ENCODE measurements at places on chromosomes 7 and 10.

GRCh38 chr7:22726907-22727713 is at the start of gene IL6:
IL6 (plus strand) TSS chr7:22727200; CDS start chr7:22727263, 63 bp downstream.
- peak; percentile 62 for DNase-seq

DNA sequence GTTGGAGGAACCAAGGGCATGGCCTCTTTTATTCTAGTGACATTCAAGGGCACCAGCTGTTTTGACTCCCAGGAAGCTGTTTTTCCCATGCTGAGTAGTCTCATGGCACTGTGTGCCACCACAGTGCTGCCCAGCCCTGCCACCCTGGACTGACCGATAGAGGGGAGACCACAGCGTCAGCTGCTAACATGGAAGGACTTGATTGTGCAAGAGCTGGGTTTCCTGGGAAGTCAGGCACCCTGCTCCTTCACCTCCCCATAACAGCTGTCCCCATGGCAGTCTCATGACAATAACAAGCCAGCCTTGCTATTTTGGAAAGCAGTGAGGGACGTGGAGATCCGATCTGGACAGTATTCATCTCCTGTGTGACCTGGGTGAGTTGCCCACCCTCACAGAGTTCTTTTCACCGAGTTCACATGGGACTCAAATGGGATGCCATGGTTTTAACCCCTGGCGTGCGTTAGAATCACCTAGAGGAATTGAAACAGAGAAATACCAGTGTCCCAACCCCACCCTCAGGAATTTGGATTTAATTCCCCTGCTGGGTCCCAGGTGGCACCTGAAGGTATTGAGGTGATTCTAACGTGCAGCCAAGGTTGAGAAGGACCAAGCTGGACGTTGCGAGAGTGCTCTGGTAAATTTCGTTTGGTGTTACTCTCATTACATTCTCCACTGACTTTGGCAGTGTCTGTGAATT is 174.8 kb downstream of the CELF2 start:
- DNase-seq = peak; percentile 34

DNA sequence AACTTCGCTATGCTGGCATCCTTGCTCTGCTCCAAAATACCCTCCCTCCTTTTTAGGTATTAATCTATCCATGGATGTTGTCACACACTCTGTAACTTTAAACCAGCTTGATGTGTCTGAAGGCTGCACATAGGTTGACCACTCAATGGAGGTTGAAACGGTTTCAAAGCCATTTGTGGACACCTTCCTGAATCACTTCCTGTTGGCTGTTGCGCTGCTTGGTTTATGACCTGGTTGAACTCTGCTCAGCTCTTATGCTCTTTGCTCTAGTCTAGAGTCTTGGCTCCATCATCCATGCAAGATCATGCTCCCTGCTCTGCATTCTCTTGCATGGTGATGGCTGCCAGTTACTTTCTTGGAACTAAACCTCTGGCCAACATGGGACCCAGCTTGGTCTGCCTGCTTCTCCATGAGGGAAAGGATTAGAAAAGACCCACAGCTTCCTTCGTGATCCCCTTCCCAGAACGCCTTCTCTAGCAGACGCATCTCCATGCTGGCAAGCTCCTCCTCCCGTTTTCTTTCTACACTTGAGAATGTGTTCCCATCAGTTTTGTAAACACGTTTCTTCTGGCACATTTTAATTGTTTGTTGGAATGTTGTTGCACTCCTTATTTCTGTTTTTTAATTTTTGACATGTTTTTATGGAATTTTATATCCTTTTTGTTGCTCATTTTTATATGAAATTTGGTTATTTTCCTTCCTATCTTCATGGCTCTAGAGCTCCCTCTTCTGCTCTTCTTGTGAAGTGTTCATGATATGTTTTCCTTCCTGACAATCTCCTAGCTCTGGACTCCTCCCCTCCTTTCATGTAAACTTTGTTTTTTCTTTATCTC is 149.8 kb downstream of the XPNPEP1 start:
- DNase-seq = no peak

GRCh38 chr10:103079100-103079499 is 114.0 kb downstream of the NT5C2 start:
- no peak for DNase-seq

GRCh38 chr7:43823941-43824340 is 45.4 kb downstream of the MRPS24 start:
- DNase-seq = no peak

GRCh38 chr10:69409968-69410367 is 6.8 kb downstream of the TACR2 start:
- no peak for DNase-seq

DNA sequence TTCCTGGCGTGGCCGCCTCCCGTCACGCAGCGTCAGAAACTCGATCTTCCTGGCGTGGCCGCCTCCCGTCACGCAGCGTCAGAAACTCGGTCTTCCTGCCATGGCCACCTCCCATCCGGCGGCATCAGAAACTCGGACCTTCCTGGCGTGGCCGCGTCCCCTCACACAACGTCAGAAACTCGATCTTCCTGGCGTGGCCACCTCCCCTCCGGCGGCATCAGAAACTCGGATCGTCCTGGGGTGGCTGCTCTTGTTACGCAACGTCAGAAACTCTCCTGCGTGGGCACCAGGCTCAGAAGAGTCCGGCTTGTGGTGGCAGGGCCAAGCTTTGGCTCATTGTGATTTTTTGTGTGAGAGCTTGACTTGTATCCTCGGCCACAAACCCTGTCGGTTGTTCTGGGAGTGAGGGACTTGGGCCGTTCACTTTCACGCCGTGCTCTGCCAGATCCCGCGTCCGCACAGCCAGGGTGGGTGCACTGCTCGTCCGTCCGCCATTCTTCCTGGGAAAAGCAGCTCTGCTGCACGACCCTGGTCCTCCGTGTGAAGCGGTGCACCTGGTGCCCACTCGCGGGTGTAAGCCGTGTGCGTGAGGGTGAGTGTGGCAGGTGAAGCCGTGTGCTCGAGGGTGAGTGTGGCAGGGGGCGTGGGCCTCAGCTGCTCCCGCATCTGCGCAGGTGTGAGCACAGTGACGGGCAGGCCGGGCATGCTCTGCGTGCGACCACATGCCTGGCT is 49.4 kb upstream of the SUN1 start:
- DNase-seq = no peak

GRCh38 chr10:130575756-130576285 is 439.6 kb downstream of the GLRX3 start:
- no peak for DNase-seq

DNA sequence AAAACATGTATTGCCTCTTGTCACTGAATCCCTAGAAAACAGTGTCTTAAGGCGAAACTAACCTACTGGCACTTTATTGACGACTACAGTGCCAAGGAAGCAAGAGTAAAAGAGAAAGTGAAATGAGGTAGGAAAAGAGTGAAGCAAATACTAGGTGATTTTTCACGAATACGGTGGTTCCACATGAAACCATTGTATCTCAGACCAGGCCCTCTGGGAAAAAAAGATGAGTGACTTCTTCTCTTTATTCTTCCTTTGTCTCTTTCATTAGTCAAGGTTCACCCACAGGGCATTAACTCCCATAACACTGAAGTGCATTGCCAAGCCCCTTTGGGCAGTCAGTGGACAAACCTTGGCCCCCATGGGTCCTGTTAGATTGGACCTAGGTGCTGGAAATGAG is 16.2 kb upstream of the MACC1 start:
- DNase-seq = no peak

DNA sequence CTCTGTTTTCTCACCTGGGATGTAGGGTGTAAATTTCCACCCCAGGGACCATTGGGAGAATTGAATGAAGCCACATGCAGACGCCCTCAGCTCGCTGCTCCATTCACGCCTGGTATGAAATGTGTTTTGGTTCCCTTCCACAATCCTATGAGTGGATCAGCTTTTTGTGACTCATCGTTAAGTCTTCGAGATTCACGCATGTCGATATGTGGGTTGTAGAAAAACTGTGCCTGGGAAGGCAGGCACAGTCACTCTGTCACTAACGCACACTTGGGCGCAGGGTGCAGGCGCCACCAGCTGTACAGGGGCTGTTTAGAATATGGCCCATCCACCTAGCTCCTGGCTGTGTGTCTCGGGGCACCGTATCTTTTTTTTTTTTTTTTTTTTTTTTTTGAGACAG is 64.2 kb upstream of the SH2B2 start:
- DNase-seq = no peak

DNA sequence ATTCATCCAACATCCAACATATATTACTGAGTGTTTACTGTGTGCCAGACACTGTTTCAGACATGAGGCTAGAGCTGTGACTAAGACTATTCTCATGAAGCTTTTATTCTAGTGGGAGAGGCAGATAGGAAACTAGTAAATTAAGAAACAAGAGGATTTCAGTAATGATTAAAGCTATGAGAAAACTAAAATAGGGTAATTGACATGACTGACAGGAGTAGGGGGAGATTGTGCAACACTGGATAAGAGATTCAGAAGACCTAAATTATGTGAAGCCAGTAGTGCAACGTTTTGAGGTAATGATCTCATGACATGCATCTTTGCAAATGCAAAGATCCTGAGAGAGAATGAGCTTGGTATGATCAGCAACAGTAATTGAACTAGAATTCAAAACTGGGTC is 48.6 kb upstream of the MKLN1 start:
- DNase-seq = no peak

GRCh38 chr7:42611289-42611928 is 300.5 kb downstream of the C7orf25 start:
- DNase-seq = no peak

GRCh38 chr7:123431075-123431614 is 103.2 kb downstream of the IQUB start:
- DNase-seq = no peak

DNA sequence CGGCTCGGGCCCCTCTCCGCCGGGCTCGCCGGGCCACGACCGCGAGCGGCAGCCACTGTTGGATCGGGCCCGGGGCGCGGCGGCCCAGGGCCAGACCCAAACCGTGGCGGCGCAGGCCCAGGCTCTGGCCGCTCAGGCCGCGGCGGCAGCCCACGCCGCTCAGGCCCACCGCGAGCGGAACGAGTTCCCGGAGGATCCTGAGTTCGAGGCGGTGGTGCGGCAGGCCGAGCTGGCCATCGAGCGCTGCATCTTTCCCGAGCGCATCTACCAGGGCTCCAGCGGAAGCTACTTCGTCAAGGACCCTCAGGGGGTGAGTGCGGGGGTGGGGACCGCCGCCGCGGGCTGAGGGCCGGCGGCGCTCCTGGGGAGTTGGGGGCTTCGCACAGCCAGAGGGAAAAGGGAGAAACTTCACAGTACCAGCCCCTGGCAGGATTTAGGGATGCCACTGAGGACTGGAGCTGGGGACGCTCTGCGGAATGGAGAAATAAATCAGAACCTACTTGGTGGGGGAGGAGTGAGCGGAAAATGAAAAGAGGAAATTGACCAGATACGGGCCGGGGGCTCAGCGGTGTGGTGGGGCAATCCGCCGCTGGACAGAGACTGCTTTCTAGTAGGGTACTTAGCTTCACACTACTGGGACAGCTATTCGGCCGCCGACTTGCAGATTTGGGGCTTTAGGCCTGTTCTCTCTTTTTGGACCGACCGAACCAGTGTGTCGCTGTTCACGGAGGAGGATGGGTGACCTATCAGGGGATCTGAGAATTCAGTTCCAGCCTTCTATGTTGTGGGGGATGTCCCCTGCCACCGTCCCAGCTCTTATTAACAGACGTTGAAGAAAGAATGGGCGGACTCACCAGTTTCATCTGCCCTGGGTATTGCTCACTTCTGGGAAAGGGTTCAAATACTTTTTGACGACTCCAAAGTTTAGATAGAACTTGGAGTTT is 669 bp downstream of the PI4K2A start:
- peak; percentile 41 for DNase-seq

- DNase-seq = peak; percentile 58
Observed at GRCh38 chr7:41940760-41941343, 238.0 kb upstream of the INHBA start.

DNA sequence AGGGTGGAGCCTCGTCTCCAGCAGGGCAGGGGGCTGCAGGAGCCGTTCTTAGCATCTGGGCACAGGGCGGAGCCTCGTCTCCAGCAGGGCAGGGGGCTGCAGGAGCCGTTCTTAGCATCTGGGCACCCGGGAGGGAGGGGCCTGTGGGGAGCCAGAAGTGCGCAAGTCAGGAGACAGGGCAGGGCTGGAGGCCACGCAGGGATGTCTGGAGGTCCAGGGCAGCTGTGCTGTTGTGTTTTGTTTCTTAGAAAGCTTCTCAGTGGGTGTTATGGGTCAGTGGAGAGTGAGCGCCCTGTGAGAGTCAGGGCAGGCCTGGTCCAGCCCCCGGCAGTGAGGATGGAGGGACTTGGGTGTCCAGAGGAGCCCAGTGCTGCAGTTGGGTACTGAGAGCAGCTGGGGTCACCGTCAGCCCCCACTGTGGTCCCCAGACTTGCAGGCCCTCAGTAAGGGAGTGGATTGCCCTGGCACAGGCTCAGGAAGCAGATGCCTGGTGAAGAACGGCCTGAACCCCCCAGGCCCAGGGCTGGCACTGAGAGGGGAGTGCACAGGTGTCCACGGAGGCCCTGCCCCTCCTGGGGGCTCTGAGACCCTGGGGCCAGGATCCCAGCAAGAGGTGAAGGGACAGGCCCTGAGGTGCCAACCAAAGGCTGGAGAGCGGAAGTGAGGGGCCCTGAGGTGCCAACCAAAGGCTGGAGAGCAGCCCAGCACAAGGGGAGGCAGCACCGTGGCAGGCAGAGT is 29.8 kb downstream of the FAM20C start:
- no peak for DNase-seq

DNA sequence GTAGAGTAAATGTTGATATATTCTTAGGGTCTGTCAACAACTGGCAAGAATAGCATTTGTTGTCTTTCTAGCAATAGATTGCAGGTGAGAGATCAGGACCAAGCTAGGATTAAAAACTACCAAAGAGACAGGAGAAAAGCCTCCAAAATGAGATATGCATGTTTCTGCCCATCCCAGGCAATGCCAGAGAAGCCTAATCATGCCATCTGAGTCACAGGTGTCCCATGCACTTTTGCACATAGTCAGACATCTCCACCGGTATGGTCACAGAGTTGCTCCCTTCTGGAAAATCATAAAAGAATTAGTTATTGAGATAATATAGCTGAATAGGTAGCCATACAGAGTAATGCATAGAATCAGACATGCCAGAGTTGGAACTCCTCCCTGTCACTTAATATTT is 50.6 kb downstream of the PDK4 start:
- no peak for DNase-seq

DNA sequence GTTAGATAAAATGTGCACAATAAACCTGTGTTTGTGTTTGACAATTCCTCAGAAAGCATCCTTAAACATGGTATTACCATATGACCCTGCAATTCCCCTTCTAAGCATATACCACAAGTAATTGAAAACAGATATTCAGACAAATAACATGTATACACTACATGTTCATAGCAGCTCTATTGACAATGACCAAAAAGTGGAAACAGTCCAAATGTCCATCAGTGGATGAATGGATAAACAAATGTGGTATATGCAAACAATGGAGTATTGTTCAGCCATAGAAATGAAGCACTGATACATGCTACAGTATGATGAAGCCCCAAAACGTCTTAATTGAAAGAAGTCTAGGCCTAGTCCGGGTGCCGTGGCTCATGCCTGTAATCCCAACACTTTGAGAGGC is 280.1 kb downstream of the OTUD1 start:
- DNase-seq = no peak

DNA sequence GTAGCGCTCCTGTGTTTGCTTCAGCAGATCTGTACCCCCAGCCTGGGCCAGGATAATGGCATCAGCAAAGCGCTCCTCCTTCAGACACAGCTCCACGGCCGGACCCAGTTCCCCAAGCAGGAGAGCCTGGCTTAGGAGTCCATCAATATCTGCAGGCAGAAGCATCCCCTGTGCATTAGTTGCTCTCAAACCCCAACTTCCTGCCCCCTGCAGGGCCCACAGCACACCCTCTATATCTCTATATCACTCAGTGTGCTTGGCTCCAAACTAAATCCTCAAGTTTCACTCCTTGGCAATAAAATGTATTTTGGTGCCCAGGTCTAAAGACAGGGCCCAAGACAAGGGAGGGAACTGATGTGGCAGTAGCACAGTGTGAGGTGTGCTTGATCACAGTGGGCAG is 21.6 kb downstream of the SEC31B start:
- no peak for DNase-seq
